ENCODE measurements at places on chromosomes 12 and 14.

DNA sequence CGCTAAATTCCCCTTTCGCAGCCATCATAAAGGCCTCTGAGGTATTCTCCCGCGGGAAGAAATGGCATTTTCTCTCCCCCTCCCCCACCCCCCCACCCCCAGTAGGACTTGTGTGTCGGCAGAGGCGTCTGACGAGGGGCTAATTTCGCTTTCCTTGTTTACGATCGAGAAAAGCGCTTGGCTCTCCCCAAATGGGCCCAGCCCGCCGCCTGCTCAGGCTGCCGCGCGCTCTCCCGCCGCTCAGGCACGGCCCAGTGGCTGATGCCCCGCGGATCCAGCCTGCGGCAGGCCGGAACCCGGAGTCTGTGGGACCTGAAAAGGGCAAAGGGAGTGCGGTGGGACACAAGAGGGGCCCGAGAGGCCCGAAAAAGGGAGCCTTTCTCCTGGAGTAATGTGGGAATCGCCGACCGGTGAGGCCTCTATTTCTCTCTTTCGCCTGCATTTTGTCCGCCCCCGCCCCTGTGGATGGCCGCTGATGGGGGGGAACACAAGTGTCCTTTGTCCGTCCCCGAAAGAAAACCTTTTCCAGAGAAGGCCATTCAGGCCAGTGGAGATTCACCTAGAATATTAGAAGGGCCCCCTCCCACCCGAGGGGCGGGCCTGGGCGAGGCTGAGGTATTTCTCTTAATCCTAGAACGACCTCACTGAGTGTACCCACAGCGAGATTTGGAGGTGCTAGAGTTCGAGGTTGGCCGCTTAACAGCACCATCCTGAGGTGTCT, 9.0 kb upstream of the HOXC6 start:
- DNase-seq: no peak

- DNase-seq: no peak
Observed at GRCh38 chr14:60644666-60645065, 4.6 kb downstream of the SIX1 start.

GRCh38 chr14:91254461-91254860, 10.0 kb upstream of the GPR68 start:
- DNase-seq: no peak

GRCh38 chr12:4909734-4910501, at the start of gene KCNA1:
TSS of gene KCNA1 (plus strand) at chr12:4909905. CDS start at chr12:4911379, 1,474 bp downstream.
- DNase-seq: no peak

DNA sequence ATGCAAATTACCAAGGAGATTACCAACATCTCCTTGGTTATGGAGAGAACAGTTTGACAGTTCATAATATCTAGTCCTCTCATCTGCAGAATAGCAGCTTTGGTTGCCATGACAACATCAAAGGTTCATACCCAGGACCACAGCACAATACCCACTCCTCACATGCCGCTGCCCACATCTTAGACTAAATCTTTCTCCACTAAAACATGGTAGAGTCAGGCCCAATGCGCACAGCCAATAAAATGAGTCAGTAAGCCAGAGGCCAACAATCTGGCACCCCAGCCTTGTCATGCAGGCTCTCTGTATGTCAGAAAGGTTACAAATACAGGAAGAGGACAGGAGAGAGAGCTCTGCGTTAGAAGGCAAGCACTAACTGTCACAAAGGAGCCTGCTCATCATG, 70.6 kb downstream of the KCNK10 start:
- no peak for DNase-seq

GRCh38 chr12:97397008-97397407, 65.6 kb upstream of the RMST start:
- DNase-seq: no peak

- DNase-seq: no peak
Observed at GRCh38 chr14:100601064-100601463, 13.8 kb upstream of the BEGAIN start.

DNA sequence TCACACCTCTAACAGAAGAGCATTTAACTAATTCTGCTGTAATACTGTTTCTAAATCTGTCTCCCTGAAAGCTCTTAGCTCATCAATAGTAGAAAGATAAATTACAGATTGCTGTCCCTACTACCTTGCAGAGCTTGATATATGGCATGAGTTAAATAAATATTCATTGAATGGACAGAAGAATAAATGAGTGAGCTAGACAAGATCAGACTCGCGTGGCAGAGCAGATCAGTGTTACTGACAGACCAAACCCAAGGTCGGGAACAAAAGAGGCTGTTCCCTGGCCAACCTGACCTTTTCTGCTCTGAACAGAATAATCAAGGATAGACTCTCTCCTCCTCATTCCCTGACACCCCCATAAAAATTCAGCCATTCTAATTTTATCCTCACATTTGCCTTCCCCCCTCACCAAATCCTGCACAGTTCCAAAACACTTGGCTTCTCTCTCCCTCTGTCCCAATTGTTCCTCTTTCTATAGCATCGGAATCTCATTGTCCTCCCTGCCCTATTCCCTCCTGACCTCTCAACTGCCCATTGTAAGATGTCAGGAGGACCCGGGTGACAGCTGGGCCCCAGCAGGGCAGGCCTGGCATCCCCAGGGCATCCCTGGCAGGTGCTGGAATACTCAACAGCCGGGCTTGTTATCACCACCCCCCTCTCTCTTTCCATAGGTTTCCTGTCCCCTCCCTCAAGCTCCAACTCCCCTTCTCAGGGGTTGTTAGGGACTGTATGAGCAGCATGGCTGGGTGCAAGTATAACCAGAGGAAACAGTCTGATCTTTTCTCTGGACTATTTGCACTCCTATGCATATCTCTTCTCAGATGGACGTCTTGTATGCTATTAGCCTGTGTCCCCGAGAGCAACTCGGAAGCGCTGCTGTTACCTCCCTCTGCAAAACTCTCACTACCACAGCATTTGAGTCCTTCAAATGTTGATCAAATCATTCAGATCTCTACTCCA, 19.9 kb downstream of the NEUROD4 start:
- no peak for DNase-seq

GRCh38 chr12:104414581-104415341, 42.0 kb upstream of the CHST11 start:
- DNase-seq: no peak

DNA sequence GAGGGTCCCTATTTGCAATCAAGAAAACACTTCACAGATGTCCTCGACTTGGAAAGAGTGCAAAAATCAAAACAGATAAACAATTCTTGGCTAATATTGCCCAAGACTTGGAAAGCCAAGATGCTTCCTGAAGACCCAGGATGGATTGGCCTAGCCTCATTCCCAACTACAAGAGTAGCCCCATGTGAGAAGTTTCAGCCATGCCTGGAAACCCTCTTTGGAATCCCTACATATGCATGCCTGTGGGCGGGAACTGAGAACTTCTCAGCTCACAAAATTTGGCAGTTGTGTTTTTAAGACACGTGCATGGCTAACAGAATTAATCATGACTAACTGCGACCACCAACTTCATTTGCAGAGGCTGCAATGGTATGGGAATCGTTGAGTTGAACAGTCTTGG, 283.2 kb upstream of the TBX3 start:
- DNase-seq: no peak

Measured in T1000 (cell line).